ENCODE measurements at places on chromosomes 12 and 14.

- DNase-seq: no peak
Measured at GRCh38 chr12:6097411-6097810, 27.1 kb downstream of the VWF start.

DNA sequence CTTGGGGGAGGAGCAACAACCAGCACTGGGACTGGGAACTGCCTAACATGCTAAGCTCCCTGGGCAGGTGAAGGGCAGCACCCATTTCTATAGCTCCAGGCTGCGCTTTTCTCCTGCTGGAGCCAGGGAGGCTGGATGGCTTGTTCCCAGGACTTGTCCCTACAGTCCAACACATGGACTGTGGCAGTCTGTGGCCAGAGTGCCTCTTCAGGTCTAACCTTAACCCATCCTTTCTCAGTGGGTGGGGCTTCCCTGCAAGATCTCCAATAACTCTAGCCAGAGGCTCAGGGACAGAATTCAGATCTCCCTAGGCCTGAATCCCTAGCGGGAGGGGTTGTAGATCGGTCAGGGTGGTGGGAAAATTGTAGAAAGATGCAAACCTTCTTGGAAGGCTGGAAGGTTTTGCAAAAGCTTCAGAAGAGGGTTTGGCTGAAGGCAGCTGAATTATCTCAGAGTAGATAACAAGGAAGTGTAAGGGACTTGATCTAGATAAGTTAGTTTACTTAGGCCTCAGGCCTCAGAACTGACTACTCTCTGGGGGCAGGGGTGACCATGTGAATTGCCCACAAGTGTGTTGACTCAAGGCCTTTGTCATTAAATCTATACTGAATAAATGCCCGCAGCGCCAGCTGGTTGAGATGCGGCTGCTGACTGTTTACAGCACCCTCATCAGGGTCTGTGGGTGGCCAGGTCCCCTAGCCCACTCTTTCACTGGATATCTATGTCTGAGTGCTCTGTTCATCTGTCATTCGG is 60.7 kb downstream of the SSPN start:
- no peak for DNase-seq

DNA sequence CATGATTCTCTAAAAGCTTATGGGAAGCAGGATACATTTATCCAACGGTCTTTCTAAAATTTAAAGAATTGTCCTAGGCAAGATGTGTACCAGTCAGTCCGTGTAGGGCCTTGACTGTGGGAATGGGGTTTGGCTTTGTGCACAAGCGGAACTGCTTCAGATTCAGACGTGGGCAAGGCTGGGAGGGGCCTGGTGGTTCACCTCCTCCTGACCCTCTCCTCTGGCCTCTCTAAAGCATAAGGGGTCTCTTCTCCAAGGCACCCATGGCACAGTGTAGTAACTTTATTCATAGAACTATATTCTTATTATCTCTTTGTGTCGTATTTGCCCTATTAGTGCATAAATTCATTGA is 121.2 kb upstream of the PTPRB start:
- no peak for DNase-seq

- no peak for DNase-seq
Measured at GRCh38 chr12:46562625-46563225, 190.2 kb upstream of the SLC38A2 start.

DNA sequence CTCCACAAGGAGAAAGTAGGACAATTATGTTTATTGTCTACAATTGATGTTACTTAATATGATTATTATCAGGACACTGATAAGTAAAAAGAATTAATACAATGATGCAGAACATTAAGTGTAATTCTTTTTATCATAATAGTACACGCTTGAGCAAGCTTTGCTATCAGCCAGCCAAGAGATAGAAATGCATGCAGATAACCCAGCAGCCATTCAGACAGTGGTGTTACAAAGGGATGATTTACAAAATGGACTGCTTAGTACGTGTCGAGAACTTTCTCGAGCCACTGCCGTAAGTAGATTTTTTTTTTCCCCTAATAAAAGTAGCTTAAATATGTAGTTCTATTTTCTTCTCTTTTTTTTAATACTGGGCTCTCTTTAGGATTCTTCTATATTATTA is 116.9 kb upstream of the AEBP2 start:
- DNase-seq: no peak

GRCh38 chr12:16346958-16347357 is 487 bp upstream of the MGST1 start:
- DNase-seq: no peak

DNA sequence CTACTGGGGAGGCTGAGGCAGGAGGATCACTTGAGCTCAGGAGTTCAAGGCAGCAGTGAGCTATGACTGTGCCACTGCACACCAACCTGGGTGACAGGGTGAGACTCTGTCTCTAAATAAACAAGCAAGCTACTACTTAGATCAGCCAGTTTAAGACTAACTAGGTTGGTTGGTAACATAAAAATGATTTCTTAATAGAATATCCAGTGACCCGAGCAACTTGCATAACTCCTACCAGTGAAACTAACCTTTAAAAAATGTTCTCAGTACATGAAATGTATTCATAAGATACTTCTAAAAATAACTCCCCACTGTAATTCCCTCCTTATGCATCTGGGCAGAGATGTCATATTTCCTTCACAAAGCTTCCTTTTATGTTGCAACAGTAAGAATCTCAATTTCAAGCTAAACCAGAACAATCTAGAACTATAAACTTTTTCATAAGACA is 15.9 kb downstream of the TAOK3 start:
- no peak for DNase-seq

- no peak for DNase-seq
Measured at GRCh38 chr12:120571299-120571698, 9.9 kb downstream of the POP5 start.

DNA sequence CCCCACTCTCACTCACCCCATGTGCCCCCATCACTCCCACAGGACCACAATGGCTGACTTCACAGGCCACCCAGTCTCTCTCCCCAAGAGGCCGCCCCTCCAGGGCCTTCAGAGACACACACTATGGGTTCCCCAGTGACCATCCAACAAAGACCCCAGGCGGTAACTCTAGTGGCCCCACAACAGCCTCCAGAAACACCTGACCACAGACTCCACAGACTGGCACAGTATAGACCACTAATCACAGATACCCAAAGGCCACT is 3.0 kb downstream of the ZNF605 start:
- DNase-seq: no peak

DNA sequence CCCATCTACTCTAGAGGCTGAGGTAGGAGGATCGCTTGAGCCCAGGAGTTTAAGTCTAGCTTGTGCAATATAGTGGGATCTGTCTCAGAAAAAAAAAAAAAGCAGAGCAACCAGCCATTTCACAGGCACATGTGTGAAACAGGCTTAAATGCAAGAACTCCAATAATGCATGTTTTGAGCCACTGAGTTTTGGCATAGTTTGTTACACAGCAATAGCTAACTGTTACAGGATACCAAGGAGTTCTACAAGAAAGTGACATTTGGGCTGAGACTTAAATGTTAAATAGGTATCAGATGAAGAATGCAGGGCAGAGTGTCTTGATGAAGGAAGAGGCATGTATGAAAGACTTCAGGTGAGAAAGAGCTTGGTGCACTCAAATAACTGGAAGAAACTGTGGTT is 240.0 kb upstream of the FOXN3 start:
- no peak for DNase-seq

GRCh38 chr12:20490213-20490612 is 121.9 kb downstream of the PDE3A start:
- no peak for DNase-seq

DNA sequence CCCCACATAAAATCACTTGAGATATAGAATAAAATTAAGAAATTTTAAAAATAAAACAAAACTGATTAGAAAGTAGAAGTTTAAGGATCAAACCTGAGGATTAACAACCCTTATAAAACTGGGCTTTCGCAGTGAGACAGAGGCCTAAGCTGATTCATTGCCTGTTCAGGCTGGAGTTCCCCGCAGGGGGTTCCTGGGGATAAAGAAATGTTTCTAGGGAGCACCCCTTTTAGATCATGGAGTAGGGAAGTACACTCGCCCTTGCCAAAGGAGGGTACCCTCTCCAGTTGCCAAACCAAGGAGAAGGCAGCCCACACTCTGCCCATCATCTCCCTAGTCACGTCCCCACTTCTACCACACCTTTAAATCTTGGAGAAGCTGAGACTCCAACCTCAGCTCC is 6.8 kb downstream of the GLIPR1 start:
- no peak for DNase-seq

DNA sequence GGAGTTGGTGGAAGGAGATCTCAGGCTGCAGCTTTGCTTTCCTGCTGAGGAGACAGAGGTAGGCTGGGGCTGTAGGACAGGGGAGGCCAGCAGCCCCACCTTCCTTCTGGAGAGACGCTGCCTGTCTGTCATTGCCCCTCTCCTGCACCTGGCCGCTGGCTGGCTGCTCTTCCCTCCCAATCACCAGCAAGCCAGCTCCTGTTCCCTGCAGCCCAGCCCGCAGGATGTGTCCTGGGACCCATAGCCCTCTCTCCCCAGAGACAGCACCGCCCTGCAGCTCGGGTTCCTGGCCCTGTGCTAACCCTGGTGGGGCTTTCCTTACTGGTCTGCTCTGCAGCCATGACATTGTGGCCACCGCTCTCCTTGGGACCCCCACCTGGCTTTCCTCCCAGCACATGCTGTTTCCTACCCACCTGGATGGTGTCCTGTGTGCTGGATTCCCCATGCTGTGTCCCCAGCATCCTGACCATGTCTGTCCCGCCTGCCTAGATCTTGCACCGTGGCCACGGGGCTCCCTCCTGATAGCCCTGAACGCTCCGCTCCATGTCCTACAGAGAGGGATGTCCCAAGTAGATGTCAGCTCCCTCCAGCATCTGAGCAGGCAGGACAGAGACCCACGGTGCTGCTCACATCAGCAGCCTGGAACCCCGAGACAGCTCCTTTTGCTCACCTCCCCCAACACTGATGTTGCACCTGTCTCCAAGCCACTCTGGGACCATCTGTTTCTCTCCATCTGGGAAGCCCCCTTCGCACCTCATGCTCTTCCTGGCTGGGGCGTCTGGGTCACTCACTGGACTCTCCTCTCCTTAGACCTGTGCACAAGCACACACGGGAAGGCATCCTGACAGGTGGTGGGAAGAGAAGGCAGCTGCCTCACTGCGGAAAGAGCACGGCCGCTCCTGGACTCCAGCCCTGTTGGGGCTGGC is 1.1 kb upstream of the MTA1 start:
- no peak for DNase-seq

DNA sequence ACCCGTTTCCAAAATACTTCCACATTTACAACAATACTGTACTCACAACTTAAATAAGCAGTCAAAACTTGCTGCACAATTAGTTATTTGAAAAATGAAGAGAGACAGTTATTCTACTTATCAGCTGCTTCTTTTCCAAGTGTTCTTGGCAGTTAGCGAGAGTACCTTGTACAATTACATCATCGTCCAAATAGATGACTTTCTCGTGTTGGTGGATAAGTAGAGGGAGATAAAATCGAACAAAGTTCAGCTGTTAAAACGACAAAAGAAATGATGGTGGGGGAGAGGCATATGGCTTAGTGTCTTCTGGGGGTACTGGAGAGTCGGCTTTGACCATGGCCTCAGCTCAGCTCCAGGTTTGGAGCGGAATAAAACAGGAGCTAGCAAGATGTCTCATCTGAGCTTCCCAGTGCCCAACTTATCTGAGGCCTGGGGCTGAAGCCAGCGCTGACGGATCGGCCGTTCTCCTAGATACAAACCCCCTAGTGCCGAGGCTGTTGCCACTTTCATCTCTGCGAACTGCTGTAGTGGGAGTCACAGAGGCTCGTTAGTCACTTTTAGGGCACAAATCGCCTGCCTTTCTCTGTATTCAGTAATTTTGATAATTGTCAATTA is 31.7 kb downstream of the TDG start:
- no peak for DNase-seq

DNA sequence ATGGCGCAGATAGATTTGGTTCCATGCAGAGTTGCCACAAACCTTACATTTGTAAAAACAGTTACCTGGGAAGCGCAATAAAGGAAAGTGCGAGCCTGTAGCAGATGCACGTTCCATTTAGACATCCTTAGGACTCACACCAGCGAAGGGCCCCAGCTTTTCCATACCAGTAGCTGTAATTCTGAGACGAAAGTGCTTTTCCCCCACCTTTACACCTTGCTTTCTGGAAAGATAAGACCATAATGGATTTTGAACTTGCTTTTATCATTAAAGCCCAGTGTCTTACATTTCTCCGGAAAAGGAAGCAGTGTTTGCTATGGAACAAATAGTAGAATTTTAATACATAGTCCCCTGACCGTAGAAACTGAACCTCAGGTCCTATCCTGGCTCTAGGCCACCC is 616 bp upstream of the CCDC77 start:
- no peak for DNase-seq

GRCh38 chr12:50230217-50230616 is 53.1 kb downstream of the LIMA1 start:
- DNase-seq: no peak

- no peak for DNase-seq
Measured at GRCh38 chr14:58332561-58332960, 34.2 kb downstream of the ARID4A start.

DNA sequence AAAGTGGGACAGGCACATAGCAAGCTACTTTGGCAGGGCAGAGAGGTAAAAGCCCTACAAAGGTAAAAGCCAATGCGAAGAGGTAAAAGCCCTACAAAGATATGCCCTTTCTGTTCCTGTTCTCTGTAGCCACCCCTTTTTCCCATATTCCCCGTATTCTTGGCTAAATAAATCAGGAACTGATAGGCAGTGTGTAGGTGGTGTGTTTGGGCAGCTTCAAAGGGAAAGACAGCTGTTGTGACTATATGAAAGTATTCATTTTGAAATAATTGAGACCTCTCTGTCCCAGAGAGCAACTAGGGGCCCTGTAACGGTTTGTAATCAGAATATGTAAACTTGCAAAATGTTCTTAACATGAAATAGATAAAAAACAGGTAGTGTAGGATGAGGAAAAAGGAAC is 11.3 kb upstream of the SLC41A2 start:
- no peak for DNase-seq

DNA sequence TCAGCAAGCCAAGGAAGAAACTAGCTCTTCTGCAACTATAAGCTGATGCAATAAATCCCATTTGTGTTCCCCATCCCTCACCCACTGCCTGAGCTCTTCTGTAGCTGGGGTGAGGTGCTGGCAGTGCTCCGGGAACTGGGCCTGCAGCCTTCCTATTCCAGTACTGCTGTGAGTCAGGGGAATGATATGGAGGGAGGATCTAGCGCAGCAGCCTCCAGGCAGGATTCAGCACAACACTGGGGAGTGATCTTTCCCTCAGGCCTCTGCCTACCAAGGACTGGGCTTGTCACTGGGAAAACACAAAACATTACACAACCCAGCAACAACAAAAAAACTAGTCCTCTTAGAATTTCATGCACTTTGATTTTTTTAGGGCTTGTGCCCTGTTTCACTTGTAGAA is 58.7 kb downstream of the ST8SIA1 start:
- DNase-seq: no peak

- no peak for DNase-seq
Measured at GRCh38 chr12:76032043-76032981, 736 bp upstream of the PHLDA1 start.

All from activated T-helper 9 cell treated with anti-CD3 and anti-CD28 coated beads, Interleukin-2, amount 50 U/mL, for 16 hours (primary cell).